BJ (cell line): ENCODE measurements at places on chromosomes 1 and 21. TPM values are rescaled to one million over a fixed set of nuclear protein-coding genes. Genes with fewer than 3 reads are reported as not detected.

DNA sequence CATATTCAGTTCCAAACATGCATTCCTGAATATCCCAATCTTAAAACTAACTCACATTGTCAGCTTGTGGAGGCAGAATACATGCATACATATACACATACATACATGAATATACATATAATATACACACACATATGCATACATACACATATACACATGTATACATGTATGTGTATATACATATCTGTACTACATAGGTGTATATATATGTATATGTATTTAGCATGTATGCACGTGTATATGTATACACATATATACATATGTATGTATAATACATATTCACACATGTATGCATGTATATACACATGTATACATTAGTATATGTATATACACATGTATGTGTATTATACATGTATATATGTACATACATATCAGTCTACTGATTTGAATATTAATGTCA lies 1.2 kb upstream of the ZNF691 start:
- no peak for DNase-seq

GRCh38 chr21:38041493-38041892 lies 125.2 kb upstream of the KCNJ6 start:
- no peak for DNase-seq

- no peak for DNase-seq
Observed at GRCh38 chr1:147243841-147244240, 1.4 kb downstream of the CHD1L start.

MNDA gene
- polyA plus RNA-seq = not detected in 2 replicates
